ENCODE measurements at places on chromosomes 16 and 17. TPM values are rescaled to one million over a fixed set of nuclear protein-coding genes. Genes with fewer than 3 reads are reported as not detected.

SGF29 gene
- total RNA-seq, result 19.7 TPM

ATXN7L3 gene
- total RNA-seq, result 86.7 TPM

ASPA gene
- total RNA-seq, result not detected

- no peak for DNase-seq
- no peaks in the 10 kb centered on the region for H3K36me3 ChIP-seq
- H3K27me3 ChIP-seq, result no peaks in the 10 kb centered on the region
These were observed 162.6 kb downstream of the SALL1 start for GRCh38 chr16:50988441-50988840.

DNA sequence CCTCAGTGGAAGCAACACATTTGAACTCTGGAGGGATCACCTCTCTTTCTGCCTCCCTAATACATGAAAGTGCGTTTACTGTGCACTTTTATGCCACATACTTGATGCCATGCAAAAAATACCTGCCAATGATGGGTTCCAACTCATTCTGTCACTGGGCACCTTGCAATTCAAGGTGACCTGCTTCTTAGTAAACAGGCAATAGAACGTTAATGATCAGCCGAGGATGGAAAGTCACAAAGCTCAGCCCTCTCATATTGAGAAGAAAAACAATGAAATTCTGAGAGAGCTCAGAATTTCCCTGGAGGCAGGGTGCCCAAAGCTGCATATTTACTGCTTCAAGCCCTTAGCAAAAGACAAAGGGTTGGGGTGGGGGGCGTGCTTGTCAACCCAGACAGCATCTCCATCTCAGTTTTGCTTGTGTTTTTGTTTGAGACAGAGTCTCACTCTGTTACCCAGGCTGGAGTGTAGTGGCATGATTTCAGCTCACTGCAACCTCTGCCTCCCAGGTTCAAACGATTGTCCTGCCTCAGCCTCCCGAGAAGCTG, 23.2 kb downstream of the LITAF start:
- H3K36me3 ChIP-seq, result no peaks in the 10 kb centered on the region
- H3K27ac ChIP-seq, result no peak overlapping the region
- DNase-seq, result no peak
- H3K4me3 ChIP-seq, result no peak overlapping the region
- H3K27me3 ChIP-seq, result no peaks in the 10 kb centered on the region

All from HCT116 (cell line).